ENCODE measurements at places on chromosomes 5 and 9. TPM values are rescaled to one million over a fixed set of nuclear protein-coding genes. Genes with fewer than 3 reads are reported as not detected.

Gene PCDHGB7
- 13.8 TPM for polyA plus RNA-seq

Gene ZNF474
- 1.7 TPM for polyA plus RNA-seq

Gene CAAP1
- 34.5 TPM for polyA plus RNA-seq

Gene PCDHB14
- polyA plus RNA-seq: 9.1 TPM

Gene MGAT4B
- polyA plus RNA-seq: 115 TPM

Gene RAI14
- 62.8 TPM for polyA plus RNA-seq

Gene HK3
- 0.74 TPM for polyA plus RNA-seq

Gene C5orf58
- polyA plus RNA-seq: 0.31 TPM

Gene ADAMTS19
- 1.3 TPM for polyA plus RNA-seq

Gene SLC25A46
- polyA plus RNA-seq: 48.1 TPM

Gene PAEP
- 0.27 TPM for polyA plus RNA-seq

Gene AFAP1L1
- 39.5 TPM for polyA plus RNA-seq

Gene APBA1
- polyA plus RNA-seq: 12.7 TPM

Gene ADGRD2
- 0.08 TPM for polyA plus RNA-seq

Gene SLC9A3
- polyA plus RNA-seq: 2.7 TPM

Gene GRIN1
- polyA plus RNA-seq: 0.49 TPM

Gene PTPN3
- 12.1 TPM for polyA plus RNA-seq

Gene GPBP1
- polyA plus RNA-seq: 159 TPM

Gene IL3
- polyA plus RNA-seq: not detected

Gene PCDHA9
- 0.06 TPM for polyA plus RNA-seq

Gene IFNA2
- not detected for polyA plus RNA-seq

Gene CMYA5
- 11.7 TPM for polyA plus RNA-seq

Gene ARHGEF28
- polyA plus RNA-seq: 9.1 TPM

Gene SHISAL2B
- polyA plus RNA-seq: 8.3 TPM

Gene CCNI2
- polyA plus RNA-seq: 0.57 TPM

Gene SLIT3
- polyA plus RNA-seq: 39.5 TPM

Gene COL27A1
- 182 TPM for polyA plus RNA-seq

Gene ROPN1L
- polyA plus RNA-seq: 7.9 TPM

Gene INSL4
- not detected for polyA plus RNA-seq

Gene SRA1
- polyA plus RNA-seq: 22.4 TPM

Gene EPB41L4B
- 13.2 TPM for polyA plus RNA-seq

Gene STOML2
- polyA plus RNA-seq: 93.1 TPM

Gene NCBP1
- polyA plus RNA-seq: 47.8 TPM

Gene LOX
- 18.5 TPM for polyA plus RNA-seq

Gene PRLR
- 1.7 TPM for polyA plus RNA-seq

Gene CTSV
- 1.6 TPM for polyA plus RNA-seq

Gene LTC4S
- polyA plus RNA-seq: 3.0 TPM

Gene F12
- 0.09 TPM for polyA plus RNA-seq

Gene LCN12
- 9.1 TPM for polyA plus RNA-seq

Gene PCDHA2
- 0.14 TPM for polyA plus RNA-seq
